ENCODE measurements at places on chromosomes 2 and 18. TPM values are rescaled to one million over a fixed set of nuclear protein-coding genes. Genes with fewer than 3 reads are reported as not detected.

Gene STARD6
- total RNA-seq = 0.15 TPM

Gene CCDC102B
- total RNA-seq = 5.4 TPM

Gene NBAS
- 36.7 TPM for total RNA-seq

Gene ZRANB3
- total RNA-seq = 9.6 TPM

Measured in bronchus fibroblast of lung (primary cell).